T1000 (cell line): ENCODE measurements at places on chromosomes 2 and 18.

- no peak for DNase-seq
Observed at GRCh38 chr2:44358503-44358902, 2.8 kb downstream of the PREPL start.

- DNase-seq: no peak
Observed at GRCh38 chr2:206561962-206562361, 80.3 kb upstream of the FAM237A start.

GRCh38 chr2:195779491-195779890 is 122.5 kb downstream of the SLC39A10 start:
- no peak for DNase-seq

- DNase-seq: no peak
Observed at GRCh38 chr2:70009762-70010575, 48.5 kb upstream of the ASPRV1 start.

DNA sequence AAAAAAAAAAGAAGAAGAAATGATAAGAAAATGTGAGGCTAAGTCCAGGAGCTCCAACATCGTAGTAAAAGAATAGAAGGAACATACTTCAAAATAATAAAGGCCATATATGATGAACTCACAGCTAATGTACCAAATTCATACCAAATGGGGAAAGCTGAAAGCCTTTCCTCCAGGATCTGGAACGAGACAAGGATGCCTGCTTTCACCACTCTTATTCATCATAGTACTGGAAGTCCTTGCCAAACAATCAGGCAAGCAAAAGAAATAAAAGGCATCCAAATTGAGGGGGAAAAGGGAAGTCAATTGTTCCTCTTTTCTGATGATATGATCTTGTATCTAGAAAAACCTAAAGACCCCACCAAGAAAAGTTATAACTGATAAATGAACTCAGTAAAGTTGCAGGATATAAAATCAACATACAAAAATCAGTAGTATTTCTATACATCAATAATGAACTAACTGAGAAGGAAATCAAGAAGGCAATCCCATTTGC is 170.6 kb downstream of the METTL4 start:
- DNase-seq: no peak

DNA sequence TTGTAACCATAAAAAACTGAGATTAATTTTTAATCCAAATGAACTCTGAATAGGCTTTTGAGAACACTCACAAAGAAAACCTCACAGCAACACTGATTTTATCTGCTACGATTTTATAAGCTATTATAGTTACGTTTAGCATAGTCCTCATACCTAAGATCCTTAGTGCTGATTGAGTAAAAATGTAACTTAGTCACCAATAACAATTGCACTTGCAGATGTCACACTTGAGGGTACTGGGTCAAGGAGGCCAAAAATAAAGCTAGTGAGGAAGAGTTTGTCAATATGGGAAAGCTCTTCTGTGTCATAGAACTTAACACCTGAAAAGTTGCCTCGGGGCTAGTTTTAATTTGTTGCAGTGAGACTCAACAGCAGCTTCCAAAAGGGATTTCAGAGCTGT is 706.5 kb upstream of the FAM98A start:
- DNase-seq: no peak

DNA sequence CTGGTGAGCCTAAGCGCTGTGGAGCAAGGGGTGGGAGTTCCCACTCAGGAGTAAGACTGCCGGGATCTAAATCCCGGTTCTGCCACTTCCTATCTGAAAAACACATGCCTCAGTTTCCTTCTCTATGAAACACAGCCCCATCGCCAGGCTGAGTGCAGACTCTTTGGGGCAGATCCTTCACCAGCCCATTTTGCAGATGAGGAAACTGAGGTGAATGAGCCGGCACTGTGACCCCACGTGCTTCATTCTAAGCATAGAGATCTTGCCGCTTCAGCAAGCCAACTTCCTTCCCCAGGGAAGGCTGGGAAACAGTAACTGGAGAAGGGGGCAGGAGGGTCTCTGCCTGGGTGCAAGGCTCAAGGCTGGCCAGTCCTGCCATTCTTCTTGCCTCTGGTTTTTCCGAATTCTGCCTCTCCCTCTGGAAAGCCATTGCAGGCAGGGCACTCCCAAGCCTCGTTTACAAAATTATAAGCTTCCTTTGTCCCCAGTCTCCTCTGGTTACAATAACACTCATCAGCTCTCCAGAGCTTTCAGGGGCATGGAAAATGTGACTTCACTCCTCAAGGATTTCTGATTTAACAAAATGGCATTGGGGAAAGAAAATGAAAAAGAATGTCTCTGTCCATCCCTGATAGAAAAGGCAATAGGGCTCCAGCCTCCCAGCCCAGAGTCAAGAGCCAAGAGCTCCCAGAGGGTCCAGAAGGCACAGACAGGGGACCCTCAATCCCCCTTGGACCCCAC is 249.2 kb downstream of the TNS1 start:
- no peak for DNase-seq

DNA sequence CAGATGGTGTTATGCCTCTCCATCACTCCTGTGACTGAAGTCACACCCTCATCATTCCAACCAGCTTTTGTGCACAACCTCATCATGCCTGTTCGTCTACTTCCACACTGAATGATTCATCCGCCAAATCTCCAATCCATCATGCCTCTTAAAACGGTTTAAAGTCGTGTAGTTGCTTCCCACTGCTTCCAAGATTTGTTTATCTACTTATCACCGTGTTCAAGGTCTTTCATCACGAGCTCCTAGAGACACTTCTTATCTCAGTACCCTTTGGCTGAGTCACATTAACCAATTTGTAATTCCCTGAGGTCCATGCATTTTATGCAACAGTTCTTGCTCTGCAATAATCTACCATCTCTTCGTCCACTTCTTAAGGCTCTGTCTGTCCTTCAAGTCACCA is 592.3 kb upstream of the ID2 start:
- no peak for DNase-seq

DNA sequence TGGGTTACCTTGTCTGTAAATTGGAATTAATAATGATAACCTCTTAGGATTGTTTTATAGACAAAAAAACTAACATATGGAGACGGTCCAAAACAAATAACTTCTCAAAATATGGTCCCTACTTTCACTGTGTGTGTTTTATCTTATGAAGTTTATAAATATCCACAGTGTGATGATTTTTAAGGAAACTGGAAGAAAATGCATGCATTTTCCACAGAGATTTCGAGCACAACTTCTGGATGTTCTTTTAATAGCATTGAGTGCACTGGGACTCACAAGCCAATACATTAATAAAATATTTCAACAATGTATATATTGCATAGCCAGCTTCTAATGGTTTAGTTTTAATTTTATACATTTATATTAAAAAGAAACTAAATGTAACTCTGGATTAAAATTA is 87.9 kb upstream of the SPHKAP start:
- no peak for DNase-seq

- no peak for DNase-seq
Observed at GRCh38 chr2:241358470-241358869, 2.4 kb downstream of the FARP2 start.

GRCh38 chr18:2471523-2471922 is 99.8 kb downstream of the METTL4 start:
- no peak for DNase-seq

DNA sequence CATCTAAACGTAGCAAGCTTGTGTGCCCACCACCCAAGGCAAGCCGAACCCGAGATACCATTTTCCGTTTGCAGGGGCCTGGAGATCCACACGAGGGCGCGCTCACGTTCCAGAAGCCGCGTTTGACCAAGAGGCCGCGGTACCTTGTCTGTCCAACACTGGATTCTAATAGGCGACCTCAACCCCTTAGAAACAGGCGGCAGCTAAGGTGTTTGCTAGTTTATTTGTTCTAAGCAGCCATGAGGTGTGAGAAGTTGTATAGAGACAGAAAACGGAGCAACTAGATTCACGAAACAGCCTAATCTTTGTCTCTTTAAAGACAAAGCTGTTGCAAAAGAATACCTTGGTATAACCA is 4.2 kb downstream of the HOXD11 start:
- DNase-seq: no peak
